ENCODE measurements at places on chromosomes 11 and 22. TPM values are rescaled to one million over a fixed set of nuclear protein-coding genes. Genes with fewer than 3 reads are reported as not detected.

SYT8 gene
- 0.71 TPM for total RNA-seq

MUC5AC gene
- total RNA-seq: 0.05 TPM

DNA sequence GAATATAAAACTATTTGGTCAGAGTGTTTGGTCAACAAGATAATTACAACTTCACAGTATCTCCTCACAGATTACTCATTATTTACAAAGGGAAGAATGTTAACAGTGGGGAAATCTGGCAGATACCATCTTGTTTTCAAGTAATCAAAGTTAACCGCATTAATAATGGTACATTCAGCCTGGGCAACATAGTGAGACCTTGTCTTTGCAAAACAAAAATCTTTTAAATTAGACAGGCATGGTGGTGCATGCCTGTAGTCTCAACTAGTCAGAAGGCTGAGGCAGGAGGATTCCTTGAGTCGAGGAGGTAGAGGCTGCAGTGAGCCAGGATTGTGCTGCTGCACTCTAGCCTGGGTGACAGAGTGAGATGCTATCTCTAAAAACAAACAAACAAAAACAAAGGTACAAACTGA, 78.5 kb downstream of the ACER3 start:
- DNase-seq: no peak

GRCh38 chr11:119764108-119764868, 35.3 kb upstream of the NECTIN1 start:
- DNase-seq: no peak

DNA sequence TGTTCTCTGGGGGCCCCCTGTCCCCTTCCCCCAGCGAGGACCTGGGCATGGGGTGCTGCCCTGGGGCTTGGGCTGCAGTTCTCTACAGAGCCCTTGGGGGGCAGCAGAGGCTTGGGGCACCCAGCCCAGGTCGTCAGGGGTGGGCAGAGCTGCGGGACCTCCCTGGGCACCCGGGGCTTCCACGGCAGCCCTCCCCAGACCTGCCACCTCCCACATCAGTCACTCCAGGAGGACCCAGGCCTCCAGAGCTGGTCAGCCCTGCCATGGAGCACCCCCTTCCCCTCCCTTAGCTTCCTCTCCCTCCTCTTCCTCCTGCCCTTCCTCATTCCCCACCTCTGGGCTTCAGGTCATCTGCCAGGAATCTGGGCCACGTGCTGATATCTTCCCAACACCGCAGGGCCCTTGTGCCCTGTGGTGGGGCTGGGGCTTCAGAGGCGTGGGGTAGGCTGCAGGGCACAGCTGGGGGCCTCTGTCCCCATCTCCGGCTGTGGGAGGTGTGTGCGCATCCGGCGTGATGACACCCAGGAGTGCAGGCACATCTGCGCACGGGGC, 5.8 kb downstream of the TSPAN4 start:
- no peak for DNase-seq

Measured in thymus (tissue), 14 donors.